Hematopoietic multipotent progenitor cell treated with erythropoietin and hydrocortisone succinate and interleukin-3 and kit ligand, for 15 days (in vitro differentiated cells): ENCODE measurements at places on chromosomes 12 and 14.

- no peak for DNase-seq
These were observed 485.4 kb downstream of the NAV3 start for GRCh38 chr12:78316136-78316535.

- no peak for DNase-seq
These were observed 34.1 kb upstream of the STON2 start for GRCh38 chr14:81434230-81434629.

- no peak for DNase-seq
These were observed 444.6 kb upstream of the CCDC196 start for GRCh38 chr14:66041582-66041981.

DNA sequence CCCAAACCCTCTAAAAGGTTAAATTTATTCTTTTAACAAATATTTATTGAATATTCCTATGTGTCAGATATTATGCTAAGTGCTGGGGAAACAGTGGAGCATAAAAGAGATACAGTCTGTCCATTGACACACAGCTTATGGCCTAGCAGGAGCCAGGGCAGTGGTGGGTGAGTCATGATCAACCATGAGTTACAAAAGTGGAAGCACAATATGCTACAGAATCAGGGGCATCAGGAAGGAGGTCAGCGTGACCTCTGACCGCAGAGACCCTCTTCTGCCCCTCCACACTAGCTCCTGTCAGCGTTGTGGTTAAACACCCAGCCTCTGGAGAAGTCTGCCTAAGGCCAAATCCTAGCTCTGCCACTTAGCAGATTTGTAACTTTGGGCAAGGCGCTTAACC, 4.7 kb upstream of the PPP1R1A start:
- no peak for DNase-seq

DNA sequence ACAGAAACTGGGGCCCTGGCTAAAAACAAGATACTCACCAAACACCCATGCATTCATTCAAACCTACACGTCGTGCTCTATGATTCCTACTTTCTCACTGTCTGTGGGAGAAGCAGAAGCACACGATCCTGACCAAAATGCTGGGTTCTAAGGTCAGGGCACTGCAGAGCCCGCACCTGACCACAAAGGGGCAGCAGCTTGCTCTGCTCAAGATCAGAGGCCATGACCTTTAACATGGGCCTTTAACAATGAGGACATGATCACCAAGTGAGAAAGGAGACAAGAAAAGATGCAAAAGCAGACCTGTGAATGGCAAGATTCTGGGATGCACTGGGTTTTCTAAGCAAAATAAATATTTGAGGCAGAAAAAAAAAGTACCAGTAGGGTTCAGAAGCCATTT, 40.1 kb upstream of the VPS33A start:
- DNase-seq = no peak

DNA sequence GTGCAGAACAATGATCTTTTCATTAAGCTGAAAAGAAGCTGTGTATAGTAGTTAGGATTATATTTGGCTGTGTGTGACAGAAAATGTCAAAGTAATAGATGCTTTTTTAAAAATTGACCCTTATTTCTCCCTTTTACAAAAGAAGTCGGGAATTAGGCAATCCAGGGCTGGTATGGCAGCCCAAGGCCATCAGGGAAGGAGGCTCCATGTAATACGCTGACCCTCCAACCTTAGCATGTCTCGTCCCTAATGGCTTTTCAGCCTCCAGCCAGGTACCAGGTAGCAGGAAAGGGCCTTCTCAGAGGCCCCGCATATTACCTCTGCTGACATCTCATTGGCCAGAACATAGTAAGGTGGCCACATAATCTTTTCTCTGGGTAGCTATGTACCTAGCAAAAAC, 79.7 kb downstream of the VCPKMT start:
- no peak for DNase-seq

- no peak for DNase-seq
These were observed 46.0 kb upstream of the LGR5 start for GRCh38 chr12:71393625-71394024.

GRCh38 chr14:91158091-91158790, 44.4 kb downstream of the DGLUCY start:
- DNase-seq = no peak

- DNase-seq = no peak
These were observed 455.5 kb downstream of the RGS6 start for GRCh38 chr14:72387726-72388125.

DNA sequence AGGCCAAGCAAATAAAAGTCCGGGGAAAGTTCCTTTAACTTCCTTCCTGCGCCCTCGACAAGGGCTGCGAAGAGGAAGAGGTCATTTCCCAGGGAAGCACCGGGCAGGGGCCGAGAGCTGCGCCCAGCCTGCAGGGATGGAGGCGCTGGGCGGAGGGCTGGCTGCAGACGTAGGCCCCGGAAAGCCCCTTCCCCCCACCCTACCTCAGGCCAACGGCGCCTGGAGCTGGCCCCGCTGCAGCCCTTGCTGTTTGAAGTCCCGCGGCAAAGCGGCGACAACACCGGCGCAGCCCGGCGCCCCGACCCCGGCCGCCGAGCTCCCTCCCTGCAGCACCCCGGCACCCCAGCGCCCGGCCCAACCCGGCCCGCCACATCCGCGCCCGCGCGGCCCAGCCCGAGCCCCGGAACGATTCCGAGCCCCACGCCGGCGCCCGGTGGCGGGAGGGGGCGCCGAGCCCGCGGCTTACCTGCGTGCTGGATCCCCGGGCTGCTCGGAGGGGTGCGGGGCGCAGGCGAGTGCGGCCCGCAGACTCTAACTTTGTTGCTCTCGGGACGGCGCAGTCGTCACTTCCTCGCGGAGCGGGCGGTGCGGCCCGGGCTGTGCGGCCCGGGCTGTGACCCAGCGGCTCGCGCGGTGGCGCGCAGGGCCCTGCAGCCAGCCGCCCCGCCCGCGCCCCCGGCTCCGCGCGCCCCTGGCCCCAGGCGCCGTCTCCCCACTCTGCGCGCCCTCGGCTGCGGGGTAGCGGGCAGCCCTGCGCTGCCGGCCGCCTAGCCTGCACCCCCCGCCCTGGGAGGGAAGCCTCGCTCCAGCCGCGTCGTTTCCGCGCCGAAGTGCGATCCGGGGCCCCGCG, 64.8 kb upstream of the PTGR2 start:
- DNase-seq = peak; percentile 49

- no peak for DNase-seq
These were observed 908.1 kb downstream of the GALC start for GRCh38 chr14:87084908-87085307.

DNA sequence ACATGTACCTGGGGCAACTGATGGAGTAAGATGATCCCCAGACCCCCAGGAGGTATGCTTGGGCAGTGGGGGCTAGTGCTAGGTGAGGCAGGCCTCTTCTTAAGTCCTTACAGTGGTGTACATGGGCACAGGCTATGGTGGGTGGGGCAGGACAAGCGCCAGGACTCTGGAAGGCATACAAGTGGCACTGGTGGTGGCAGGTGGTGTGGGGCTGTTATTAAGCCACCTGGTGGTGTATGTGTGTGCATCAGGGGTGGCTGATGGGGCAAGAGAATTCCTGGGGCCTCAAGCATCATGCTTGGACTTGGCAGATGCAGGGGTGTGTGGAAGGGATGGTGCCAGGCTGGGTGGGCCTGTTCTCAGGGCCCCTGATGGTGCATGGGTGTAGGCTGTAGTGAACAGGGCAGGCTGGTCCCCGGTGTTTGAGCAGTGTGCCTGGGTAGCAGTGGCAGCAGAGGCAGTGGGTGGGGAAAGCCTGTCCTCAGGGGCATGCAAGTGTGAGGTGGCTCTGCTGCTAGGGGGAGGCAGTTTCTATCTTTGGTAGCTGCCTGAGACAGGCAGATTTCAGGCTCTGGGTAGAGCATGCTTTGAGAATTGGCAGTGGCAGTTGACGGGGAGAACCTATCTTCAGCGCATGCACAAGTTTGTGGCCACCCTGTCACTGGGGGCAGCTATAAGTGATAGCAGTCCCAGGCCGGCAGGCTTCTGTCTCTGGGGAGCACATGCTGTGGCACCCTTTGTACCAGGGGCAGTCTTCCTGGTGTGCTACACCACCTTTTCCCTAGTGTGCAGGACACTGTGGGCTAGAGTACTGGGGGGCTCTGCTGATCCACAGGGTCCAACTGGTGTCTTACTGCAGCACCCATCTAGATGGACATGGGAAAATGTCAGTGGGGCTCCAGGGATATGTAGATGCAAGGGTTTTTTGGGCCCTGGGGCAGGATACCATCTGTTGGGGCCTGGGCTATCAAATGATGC, 52.6 kb upstream of the ABCD2 start:
- no peak for DNase-seq

GRCh38 chr14:68148763-68149162, 329.2 kb downstream of the RAD51B start:
- no peak for DNase-seq

- DNase-seq = no peak
These were observed 1.5 kb upstream of the RASAL1 start for GRCh38 chr12:113136990-113137511.

DNA sequence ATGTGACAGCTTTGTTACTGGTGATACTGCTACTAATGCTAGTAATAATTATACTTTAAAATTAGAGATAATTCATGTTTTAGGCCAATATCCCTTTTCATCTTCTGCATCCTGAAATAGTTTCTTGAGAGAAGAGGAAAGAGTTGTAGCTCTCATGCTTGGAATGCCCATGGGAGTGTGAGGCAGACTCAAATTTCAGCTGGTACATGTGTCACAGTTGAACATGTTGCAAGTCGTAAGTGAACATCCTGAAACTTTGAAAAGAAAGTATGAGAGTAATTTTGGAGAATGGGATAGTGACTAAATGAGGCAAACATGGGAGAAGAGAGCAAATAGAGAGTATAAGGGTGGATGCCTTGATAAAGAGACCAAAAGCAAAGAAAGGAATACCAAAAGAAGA, 168.0 kb downstream of the TMTC3 start:
- no peak for DNase-seq

DNA sequence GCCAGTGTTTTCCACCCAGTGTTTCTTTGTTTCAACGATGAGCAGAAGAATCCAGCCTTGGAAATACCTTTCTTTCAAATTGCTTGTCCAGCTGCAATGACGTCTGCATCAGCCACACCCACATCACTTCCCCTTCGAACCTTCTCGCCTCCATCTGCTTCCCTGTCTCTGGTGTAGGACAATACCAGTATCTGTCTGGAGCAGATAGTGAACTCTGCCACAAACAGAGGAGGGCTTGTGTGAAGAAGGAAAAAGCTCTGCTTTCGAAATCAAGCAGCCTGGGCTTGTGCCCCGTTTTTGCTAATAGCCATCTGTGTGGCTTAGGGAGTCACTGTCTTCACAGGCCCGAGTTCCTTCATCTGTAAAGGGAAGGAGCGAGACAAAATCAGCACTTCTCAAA, 415.4 kb downstream of the ZFP36L1 start:
- DNase-seq = peak; percentile 8

- no peak for DNase-seq
These were observed 1.4 kb downstream of the AKAP6 start for GRCh38 chr14:32330351-32331111.

DNA sequence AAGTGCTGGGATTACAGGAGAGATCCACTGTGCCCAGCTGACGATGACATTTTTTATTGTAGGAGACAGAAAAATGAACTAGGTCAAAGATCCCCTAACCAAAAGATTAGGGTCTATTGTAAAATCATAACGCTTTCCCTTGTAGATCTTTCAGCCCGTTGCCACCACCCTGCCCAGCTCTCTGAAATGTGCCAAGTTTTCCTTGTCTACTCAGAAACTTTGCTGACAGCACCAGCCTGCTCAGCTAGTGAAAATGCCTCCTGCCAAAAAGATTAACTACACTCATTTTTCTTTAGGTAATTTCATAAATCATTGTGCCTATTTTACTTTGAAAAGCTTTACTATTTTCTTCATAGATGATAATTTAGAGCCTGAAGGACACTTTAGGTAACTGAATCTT, 28.2 kb upstream of the RASSF3 start:
- DNase-seq = no peak

- peak; percentile 35 for DNase-seq
These were observed 745 bp downstream of the CAND1 start for GRCh38 chr12:67269633-67270573.

DNA sequence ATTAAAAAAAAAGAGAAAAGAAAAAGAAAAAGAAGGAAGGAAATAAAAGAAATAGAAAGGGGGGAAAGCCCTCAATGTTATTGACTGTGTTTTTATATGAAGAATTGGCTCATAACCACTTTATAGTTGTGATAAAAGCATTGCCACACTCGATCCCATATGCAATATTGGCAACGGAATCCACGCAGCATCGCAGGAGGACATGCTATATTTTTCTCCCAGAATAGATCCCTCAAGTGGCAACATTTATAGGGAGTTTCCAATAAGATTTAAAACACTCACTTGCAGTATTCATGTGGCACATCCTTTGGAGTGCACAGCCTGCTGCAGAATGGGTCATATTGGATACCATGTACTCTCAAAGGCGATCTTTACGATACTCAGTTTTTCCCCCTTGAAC, 223.3 kb downstream of the EGLN3 start:
- DNase-seq = no peak

DNA sequence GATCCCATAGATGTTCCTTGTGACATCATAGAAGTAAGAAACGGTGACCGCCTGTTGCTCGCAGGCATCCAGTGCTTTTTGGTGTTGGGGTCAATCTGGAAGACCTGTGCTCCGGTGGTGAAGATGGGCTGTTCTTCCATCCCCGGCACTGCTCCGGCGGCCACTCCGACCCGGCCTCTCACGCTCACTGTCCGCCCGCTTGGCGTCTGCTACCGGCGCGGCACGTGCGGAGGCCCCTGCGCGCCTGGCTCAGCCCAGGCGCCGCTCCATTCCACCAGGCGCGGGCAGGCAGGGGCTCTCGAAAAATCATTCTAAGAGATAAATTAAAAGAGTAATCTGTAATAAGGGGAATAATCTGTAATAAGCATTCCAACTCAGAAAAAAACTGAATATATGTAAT, 934.5 kb downstream of the TMEM121 start:
- DNase-seq = no peak

DNA sequence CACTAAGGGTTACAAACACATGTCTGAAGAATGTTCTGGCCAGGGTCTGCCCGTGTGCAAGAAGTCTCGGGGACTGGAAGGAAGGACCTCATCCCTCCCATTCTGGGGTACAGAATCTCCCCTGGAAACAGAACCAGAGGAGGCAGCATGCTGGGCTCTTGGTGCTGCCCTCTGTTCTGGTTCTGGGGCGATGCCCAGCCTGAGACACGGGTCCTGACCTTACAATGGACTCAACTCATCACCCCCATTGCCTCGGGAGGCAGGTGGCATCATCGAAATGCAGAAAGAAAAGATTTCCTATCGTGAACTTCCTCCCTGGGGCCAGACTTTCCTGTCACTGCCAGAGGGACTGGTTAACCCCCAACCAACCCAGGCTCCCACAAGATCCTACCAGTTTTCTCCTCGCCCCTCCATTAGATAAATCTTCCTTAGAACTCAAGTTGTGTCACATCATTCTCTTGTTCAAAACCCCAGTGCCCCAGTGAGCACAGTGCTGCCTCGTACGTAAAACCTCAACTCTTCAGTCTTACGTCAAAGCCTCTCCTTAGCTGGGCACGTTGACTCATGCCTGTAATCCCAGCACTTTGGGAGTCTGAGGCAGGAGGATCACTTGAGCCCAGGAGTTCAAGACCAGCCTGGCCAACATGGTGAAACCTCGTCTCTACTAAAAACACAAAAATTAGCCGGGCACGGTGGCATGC, 52.1 kb downstream of the PSMA6 start:
- no peak for DNase-seq

GRCh38 chr12:45725631-45726602, 3.6 kb upstream of the ARID2 start:
- peak; percentile 71 for DNase-seq
